ENCODE measurements at places on chromosomes 1 and 21. TPM values are rescaled to one million over a fixed set of nuclear protein-coding genes. Genes with fewer than 3 reads are reported as not detected.

The SLAMF1 gene
- polyA plus RNA-seq, result not detected

The KCNQ4 gene
- 3.1 TPM for polyA plus RNA-seq

The CD52 gene
- polyA plus RNA-seq, result 1.7 TPM

The ACTL8 gene
- not detected for polyA plus RNA-seq

The KIF21B gene
- 3.2 TPM for polyA plus RNA-seq

The RGS4 gene
- 12.4 TPM for polyA plus RNA-seq

The MSH4 gene
- polyA plus RNA-seq, result 1.1 TPM

The SDE2 gene
- polyA plus RNA-seq, result 19.2 TPM

The EFCAB7 gene
- 27.9 TPM for polyA plus RNA-seq

The RIT1 gene
- polyA plus RNA-seq, result 60.3 TPM

The CELSR2 gene
- polyA plus RNA-seq, result 46.9 TPM

The MTARC2 gene
- polyA plus RNA-seq, result 54.4 TPM

The PTGER3 gene
- 52.3 TPM for polyA plus RNA-seq

The SMIM1 gene
- polyA plus RNA-seq, result 13.5 TPM

The MEAF6 gene
- polyA plus RNA-seq, result 93.4 TPM

The LPAR3 gene
- polyA plus RNA-seq, result 1.1 TPM

The SPATC1L gene
- polyA plus RNA-seq, result 9.6 TPM
